RCC 7860 (cell line): ENCODE measurements at places on chromosomes 6 and 20.

DNA sequence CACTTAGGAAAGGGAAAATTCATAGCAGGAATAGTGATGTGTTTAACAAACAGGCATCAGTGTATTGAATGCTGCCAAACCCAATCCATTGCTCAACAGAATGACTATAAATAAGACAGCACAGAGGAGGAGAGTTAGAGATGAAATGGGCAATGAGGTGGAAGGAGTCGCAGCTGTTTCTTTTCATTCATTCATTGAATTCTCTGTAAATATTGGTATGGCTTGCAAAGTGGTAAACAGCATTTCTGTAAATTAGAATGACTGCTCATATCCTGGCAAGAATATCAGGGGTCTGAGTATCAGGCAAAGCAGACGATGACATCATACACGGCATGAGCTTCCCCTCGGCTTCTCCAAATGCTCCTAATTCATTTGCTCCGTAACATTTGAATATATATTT is 703.6 kb upstream of the SLC35B3 start:
- DNase-seq, result no peak

- DNase-seq, result no peak
These were observed 85.8 kb upstream of the AHI1 start for GRCh38 chr6:135583256-135583761.

DNA sequence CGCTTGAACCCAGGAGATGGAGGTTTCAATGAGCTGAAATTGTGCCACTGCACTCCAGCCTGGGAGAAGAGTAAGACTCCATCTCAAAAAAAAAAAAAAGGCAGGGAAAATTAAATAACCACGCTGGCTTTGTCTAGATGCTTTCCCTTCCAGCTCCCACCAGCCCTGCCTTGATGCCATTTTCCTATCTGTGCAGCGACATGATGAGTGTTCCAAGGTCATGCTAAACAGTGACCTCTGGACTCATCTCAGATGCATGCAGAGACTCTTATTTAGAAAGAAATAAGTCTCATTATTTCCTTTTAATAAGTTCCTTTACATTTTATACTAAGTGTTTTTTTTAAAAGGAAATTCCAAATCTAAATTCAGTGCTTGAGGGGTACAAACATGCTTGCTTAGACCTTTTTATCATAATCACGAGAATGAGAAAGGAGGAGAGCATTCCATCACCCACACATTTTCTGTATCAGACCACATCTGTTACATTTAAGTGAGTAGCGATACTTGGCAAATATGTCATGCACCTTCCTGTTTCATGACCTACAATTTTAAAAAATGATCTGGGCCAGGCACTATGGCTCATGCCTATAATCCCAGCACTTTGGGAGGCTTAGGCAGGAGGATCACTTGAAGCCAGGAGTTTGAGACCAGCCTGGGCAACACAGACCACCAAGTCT is 101.1 kb upstream of the RREB1 start:
- no peak for DNase-seq

- DNase-seq, result no peak
These were observed 27.1 kb downstream of the LBP start for GRCh38 chr20:38373231-38373867.

GRCh38 chr20:35093267-35093884 is 769 bp upstream of the TRPC4AP start:
- DNase-seq, result peak; percentile 89

DNA sequence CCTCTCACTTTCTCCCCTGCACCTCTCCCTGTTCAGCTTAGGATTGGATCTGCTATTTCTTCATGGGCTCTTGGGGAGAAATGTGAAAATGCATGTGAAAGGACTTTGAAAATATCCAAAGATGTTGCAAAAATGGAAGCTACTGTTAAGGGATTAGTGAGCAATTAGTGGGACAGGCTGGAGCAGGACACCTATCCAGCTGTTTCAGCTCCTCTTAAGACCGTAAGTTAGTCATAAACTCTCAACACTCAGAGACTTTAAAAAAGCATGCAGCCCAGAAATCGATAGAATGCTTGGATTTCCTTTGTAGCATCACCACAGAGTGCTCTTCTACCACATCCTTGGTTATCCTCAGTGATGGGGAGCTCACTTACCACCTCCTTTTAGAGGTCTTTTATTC is 88.7 kb downstream of the SLC24A3 start:
- DNase-seq, result no peak

GRCh38 chr6:170421921-170422320 is 115.4 kb downstream of the FAM120B start:
- no peak for DNase-seq
